ENCODE measurements at places on chromosomes 2 and 18. TPM values are rescaled to one million over a fixed set of nuclear protein-coding genes. Genes with fewer than 3 reads are reported as not detected.

ALPG gene
- not detected for polyA plus RNA-seq

DYNAP gene
- not detected for polyA plus RNA-seq

SP140 gene
- polyA plus RNA-seq = 1.0 TPM

DOK6 gene
- polyA plus RNA-seq = 9.0 TPM

TUBB8B gene
- 0.28 TPM for polyA plus RNA-seq

SANBR gene
- 3.3 TPM for polyA plus RNA-seq
